Omental fat pad (tissue), 4 donors: ENCODE measurements at places on chromosomes 3 and 15.

- no peak for DNase-seq
These were observed 24.8 kb upstream of the ATG7 start for GRCh38 chr3:11247362-11247761.

- DNase-seq, result no peak
These were observed 30.7 kb downstream of the MAP2K5 start for GRCh38 chr15:67573194-67573593.

DNA sequence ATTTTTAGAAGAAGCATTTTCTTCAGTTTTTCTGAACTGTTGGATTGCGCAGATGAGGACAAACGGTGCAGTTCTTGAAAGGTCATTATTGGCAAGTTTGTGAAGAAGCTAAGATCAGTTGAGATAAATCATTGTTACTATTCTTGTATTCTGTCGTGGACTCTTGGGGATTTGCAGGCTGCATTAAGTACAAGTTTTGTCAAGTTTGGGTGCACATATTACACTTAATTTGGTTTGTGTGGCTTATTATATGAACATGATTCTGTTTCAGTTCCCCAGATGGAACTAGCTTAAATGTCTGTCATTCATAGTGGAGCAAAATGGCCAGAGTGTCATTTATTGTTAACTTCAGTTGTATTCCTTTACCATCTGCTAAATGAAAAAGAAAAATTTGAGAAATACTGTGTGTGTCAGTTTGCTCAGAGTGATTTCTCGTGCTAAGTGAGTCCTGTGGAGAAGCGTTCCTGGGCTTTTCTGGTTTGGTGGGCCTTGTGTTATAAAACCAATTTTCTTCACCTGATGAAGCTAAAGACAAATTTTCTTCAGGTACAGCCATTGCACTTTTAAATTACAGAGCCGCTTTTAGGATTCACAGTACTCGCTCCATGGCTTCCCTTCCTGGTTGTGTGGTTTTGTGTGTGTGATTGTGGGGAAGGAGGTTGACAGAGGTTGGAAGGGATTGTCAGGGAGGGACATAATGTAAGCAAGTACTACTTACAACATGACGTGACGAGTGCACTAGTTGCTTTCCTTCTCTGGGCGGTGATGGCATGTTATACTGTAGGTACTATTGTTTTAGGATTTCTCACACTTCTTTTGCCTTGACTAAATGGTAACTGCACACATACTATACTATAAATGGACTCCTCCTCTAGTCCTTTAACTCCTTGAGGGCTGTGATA lies 1.7 kb downstream of the AKAP13 start:
- no peak for DNase-seq

DNA sequence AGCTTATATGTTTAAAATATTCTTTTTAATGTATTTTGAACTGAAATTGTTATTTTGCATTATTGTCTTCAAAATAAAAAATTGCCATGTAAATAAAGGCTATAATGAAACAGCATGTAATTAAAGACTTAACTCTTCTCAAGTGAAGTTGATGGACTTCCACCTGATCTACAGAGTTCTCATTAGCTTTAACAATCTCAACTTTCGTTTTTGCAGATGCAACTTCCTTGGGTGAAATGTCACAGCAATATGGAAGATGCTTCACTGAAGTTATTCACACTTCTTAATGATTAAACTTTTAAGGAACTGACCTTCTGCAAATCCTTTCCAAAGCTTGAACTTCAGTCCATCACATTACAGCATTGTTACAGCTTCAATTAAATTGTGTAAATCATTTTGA lies 63.6 kb downstream of the OSTN start:
- DNase-seq, result no peak

GRCh38 chr3:87691109-87691508 lies 367.7 kb downstream of the CGGBP1 start:
- DNase-seq, result no peak

- no peak for DNase-seq
These were observed 1.4 kb downstream of the VEPH1 start for GRCh38 chr3:157501863-157502262.

- DNase-seq, result no peak
These were observed 16.6 kb downstream of the KPNA1 start for GRCh38 chr3:122498152-122498551.

DNA sequence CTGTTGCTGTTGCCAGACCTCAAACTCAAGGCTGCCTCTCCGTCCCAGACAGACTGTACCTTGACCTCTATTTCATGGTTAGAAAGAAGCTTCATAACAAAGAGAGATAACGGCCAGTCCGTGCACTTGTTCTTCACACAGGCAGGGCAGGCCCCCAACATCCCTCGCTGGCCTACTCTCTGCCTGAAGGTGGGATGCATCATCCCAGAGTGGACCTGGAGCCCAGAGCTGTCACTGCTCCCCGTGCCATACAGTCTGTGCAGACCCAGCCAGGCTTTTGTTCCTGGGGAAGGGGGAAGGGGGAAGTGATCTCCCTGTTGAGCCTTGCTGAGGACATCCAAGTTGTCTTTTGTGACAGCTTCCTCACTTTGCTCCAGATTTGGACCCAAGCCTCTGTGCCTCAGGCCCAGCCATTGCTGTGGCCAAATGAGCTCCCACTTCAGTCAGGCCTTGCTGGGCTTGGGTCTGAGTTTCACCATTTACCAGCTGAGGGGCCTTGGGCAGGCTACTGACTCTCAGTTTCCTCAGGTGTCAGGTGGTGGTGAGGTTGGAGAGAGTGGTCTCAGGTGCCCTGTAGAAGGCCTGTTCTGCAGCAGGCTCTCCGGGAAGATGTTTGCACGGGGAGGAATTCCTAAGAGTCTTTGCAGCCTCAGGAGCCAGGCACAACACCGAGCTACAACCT lies 141.6 kb downstream of the DNAJB8 start:
- no peak for DNase-seq

DNA sequence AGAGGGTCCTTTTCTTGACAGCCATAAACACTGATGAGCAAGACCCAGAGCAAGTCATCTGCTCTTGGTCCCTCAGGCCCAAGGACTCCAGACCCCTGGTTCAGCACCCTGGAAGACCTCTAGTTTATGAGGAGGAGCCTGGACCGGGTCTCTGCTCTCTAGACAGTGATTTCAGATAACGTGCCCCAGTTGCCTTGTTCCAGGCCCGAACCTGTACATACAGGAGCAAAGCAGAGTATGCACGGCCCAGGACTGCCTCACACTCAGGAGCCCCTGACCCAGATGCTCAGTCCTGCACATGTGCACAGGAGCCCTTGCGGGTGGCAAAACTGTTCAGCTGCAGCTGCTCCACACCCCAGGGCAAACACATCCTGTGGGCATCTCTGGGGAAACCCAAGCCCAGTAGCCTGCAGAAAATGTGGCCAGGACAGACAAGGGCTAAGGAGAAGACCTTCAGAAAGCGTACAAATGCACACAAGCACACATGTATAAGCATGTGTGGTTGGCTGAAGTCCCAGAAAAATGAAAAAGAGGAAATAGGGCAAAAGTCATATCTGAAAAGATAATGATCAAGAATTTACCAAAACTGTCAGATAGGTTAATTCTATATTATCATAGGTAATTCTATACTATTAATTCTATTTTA lies 59.9 kb upstream of the CORO2B start:
- no peak for DNase-seq

DNA sequence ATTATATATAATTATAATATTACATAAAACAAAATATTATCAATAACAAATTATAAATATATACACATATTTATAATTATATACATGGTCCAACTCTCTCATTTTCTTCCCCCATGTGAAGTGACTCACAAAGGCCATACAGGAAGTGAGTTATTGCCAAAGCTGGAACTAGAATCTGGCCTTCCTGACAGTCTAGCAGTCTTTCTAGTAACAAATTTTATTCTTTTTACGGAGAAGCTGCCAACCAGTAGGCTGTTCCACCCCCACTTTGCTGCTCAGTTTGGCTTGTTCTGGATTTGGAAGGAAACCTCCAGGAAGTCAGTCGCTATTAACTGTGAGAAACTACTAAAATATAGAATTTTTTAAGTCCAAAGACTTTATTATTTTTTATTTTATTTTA lies 79.6 kb downstream of the DHX36 start:
- DNase-seq, result no peak
